Activated naive CD8-positive, alpha-beta T cell treated with anti-CD3 and anti-CD28 coated beads, Interleukin-2, amount 50 U/mL, for 24 hours (primary cell): ENCODE measurements at places on chromosomes 5 and 9.

DNA sequence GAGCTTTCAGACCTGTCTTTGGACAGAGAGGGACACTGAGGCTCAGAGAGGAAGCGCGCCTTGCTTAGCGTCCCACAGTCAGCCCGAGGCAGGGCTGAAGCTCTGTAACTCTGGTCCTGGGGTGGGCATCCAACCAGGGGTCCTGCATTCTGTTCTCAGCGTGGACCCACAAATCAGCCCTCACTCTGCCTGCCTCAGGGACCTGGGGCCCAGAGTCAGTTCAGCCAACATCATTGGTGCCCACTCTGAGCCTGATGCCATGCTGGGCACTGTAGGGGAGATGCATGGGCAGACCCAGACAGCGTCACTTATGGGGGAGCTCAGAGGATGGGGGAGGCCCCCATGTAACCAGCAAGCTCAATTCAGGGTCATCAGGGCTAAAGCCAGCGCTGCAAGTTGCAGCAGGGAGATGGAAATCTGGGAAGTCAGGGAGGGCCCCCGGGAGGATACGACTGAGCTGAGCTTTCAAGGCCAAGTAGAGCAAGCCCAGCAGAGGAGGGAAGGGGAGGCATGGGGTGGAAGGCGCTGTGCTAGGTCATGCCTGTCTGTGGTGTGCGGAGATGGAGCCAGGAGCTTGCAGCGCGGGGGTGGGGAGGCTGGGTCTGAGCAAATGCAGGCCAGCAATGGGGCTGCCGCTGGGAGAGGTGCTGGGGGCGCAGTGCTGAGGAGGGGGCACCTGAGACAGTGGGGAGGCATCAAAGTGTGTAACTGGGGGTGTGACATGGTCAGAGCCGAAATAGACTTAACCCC lies 21.1 kb downstream of the CORO2A start:
- no peak for DNase-seq

GRCh38 chr5:158502686-158503085 lies 597.0 kb downstream of the EBF1 start:
- no peak for DNase-seq

- DNase-seq: no peak
Measured at GRCh38 chr9:126374366-126374781, 47.7 kb downstream of the MVB12B start.

GRCh38 chr5:24963611-24964010 lies 318.8 kb upstream of the CDH10 start:
- no peak for DNase-seq

- DNase-seq: peak; percentile 38
Measured at GRCh38 chr9:113807173-113808061, 68.7 kb upstream of the ZNF618 start.

DNA sequence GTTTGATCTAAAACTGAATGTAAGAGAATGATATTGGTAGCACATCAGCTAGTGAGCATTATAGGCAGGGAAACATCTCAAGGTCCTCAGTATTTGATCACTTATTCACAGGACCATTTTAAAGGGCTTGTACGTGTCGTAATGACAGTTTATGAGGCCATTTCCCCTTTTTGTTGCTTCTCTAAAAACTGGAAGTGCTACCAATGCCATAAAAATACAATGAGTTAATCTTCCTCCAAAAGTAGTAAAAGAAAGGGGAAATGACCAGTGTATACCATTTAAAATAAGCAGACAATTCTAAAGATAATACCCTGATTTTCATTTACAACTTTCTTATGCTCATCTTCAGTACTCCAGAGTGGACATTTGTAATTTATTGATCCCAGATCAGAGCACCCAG lies 285.8 kb upstream of the PCSK5 start:
- no peak for DNase-seq

- DNase-seq: peak; percentile 80
Measured at GRCh38 chr9:36136272-36136893, at the start of gene GLIPR2. Gene GLIPR2, plus strand, starts transcription at chr9:36136733. Its CDS starts 46 bp downstream, at chr9:36136779.

DNA sequence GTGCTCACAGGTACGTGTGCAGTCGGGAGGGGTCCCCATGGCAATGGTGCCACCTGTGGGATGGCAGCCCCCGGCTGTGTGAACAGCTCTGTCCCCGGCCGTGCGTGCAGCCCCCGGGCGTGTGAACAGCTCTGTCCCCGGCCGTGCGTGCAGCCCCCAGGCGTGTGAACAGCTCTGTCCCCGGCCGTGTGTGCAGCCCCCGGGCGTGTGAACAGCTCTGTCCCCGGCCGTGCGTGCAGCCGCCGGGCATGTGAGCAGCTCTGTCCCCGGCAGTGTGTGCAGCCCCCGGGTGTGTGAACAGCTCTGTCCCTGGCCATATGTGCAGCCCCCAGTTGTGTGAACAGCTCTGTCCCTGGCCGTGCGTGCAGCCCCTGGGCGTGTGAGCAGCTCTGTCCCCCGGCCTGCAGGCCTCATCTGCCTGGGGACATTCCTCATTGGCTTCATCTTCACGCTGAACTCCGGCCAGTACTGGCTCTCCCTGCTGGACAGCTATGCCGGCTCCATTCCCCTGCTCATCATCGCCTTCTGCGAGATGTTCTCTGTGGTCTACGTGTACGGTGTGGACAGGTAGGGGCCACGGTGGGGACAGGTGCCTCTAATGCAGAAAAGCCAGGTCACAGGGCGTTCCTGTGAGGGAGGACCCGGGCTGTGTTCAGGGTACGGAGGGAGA lies 5.9 kb upstream of the SLC6A18 start:
- DNase-seq: no peak

DNA sequence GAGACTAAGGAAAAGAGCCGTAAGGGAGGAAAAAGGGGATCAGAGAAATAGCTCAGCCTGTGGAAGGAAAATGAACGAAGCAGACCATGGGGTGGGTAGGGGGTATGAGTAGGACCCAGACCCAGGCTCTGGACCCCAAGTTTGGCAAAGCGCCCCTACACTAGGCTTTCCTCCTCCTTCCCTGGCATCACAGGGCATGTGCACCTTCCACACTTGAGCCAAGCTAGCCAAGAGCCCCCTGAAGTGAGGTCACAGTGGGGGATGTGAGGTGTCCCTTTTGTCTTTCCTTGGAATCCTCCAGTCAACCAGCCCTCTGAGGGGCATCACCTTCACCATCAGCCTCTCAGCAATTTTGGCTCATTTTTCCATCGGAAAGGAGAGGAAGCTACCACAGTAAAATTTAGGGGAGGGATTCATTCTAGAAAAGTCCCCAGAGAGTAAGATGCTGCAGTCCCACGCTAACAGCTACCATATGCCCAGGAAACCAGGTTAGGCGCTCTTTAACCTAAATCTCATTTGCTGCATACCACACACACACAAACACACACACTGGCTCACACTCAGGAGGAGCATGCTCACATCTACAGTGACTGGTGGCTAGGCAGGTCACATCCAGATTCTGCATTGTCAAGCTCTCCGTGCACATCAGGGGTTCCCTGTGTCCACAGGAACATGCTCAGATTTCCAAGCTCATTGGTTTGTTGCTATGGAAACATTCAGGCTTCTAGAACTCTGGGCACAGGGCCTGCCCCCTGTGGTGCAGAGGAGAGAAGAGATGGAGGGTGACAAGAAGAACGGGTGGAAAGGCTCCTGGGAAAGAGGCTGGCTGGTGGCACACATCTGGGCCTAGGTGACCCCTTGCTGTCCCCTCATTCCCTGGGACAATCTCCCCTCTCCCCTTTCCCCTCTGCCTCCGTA lies 9.9 kb downstream of the REEP2 start:
- no peak for DNase-seq

DNA sequence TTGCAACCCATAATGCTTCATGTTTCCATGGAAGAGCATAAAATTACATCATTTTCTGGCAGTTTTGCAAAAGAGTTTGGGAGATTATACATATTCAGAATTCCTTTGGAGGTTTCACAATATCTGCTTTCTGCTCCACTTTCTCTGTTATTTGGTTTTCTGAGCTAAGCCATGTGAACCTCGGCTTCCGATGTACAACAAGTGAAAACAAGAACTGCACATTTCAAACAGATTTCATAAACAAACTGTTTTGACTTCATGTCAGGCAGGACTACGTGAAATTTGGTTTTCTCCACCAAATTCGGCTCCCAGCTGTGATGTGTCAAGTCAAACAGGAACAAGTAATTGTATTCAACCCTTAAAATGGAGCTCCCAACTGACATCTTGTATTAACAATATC lies 609.8 kb downstream of the IRX1 start:
- no peak for DNase-seq
